ENCODE measurements at places on chromosomes 6 and 20.

GRCh38 chr6:126720304-126720703 lies 380.4 kb downstream of the CENPW start:
- DNase-seq = no peak

GRCh38 chr20:39082622-39083398 lies 120.7 kb downstream of the DHX35 start:
- no peak for DNase-seq

DNA sequence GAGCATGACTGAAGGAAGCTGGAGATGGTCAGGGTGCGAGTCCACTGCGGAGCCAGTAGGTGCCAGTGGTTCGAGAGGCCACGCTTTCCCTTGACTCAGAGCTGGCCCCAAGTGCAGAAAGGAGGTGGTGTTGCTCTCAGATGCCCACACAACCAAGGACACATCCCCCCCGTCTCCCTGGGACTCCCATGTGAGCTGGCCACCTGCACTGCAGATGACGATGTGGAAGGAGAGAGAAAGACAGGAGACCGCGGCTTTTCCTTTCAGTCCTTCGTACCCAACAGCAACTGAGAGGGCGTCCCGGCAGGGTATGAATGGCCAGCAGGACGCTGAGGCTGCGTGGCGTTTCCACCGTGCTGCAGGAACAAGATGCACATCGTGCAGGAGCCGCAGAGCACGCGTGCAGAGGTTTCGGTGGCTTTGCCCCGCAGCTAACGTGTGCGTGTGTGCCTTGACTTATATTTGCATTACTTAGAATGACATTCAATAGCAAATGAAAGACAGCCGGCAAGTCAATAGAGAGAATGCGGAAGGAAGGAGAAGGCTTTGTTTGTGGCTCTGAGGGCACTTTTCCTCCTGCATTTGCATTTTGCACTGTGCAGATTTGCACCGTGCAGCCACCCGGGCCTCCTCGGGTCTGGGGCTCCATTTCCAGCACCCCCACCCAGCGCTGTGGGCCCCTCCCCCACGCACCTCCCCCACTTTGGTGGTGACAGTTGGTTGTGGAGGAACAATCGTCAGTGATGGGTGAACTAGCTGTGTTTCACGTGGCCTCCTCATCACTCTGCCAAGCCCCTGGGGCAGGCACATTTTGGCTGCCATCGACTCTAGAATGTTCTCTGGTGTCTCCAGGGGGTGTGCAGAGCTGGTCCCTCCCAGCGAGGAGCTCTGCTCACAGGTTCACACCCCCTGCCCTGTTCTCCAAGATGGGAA lies 26.4 kb upstream of the BHLHE23 start:
- DNase-seq = no peak

GRCh38 chr6:25173951-25174474 lies 105.2 kb upstream of the CARMIL1 start:
- no peak for DNase-seq

DNA sequence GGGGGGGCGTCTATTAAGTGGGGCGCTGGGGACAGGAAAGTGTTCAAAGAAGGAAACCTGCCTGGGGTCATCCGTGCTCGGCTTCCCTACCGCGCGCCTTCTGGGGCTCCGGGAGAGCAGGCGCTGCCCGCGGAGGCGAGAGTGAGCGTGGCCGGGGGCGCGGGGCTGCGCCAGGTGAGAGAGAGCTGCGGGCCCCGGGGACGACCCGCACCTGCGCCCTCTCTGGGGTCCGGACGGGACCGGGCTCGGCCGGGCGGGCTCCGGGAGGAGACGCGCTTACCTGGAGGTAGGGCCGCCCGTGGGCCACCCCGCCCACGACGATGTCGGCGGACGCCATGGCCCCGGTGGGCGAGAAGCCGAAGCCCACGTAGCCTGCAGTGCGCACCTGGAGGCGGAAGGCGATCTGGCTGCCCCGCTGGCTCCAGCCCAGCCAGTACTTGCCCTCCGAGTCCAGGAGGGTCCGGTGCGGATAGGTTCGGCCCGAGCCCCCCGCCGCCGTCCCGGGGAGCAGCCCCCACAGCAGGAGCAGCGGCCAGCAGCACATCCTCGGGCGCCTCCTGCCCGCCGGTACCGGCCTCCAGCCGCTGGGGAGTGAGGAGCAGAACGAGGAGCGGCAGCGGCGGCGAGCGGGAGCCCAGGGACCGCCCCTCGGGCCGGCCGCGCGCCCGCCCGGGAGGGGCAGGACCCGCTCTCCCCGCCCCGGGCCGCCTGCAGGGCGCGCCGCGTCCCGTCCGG lies at the start of gene MOXD1:
Gene MOXD1 (minus strand): TSS at position 593 of the 735 bp plus-strand sequence. CDS start 49 bp downstream, at position 544.
- no peak for DNase-seq

DNA sequence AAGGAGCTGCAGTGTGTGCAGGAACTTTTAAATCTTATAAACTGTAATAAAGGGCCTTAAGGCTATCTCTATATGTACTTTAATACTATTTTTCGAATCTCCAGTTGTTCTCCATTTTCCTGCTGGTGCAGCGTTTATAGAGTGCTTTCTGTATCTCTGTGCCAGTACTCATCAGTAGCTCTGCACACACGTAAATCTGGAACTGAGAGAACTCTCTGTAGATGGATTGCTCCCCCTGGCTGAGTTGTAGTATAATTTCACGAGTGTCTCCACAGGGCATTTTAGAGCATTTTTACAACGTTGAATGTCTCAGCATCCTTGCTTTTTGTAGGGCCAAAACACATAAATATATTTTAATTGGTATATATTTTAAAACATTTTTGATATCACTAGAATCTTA lies 256.5 kb downstream of the TRDN start:
- DNase-seq = peak; percentile 69

- DNase-seq = no peak
Measured at GRCh38 chr6:107717781-107718180, 106.3 kb downstream of the SCML4 start.

DNA sequence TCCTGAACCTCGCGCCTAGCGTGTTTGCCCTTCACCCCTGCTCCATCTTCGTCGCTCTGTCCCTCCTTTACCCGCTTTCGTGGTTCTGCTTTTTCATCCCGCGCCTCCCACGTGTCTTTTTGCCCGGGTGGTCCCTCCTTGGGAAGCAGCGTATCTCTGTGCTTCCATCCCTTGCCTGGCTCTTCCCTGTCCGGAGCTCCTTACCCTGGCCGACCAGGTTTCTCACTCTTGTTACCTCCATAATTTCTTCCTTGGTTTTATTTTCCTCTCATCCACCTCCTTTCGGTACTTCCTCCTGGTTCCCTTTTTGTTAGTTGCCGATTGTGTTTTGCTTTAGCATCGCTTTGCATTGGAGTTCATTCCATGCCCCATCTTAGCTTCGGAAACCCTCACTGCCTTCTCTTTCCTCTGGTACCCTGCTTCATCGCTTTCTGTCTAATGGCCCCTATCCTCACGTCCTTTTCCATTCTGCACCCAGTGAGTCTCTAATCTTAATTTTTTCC lies 735 bp downstream of the FAM135A start:
- DNase-seq = no peak

GRCh38 chr6:37785002-37785662 lies 34.4 kb upstream of the ZFAND3 start:
- no peak for DNase-seq

GRCh38 chr6:148342350-148343046 lies at the start of gene SASH1:
Gene SASH1, plus strand, starts transcription at chr6:148342838. Its CDS starts 230 bp downstream, at chr6:148343068.
- no peak for DNase-seq

- no peak for DNase-seq
Measured at GRCh38 chr20:32804817-32805216, 14.9 kb upstream of the MAPRE1 start.

- no peak for DNase-seq
Measured at GRCh38 chr6:148521586-148521985, 178.9 kb downstream of the SASH1 start.

DNA sequence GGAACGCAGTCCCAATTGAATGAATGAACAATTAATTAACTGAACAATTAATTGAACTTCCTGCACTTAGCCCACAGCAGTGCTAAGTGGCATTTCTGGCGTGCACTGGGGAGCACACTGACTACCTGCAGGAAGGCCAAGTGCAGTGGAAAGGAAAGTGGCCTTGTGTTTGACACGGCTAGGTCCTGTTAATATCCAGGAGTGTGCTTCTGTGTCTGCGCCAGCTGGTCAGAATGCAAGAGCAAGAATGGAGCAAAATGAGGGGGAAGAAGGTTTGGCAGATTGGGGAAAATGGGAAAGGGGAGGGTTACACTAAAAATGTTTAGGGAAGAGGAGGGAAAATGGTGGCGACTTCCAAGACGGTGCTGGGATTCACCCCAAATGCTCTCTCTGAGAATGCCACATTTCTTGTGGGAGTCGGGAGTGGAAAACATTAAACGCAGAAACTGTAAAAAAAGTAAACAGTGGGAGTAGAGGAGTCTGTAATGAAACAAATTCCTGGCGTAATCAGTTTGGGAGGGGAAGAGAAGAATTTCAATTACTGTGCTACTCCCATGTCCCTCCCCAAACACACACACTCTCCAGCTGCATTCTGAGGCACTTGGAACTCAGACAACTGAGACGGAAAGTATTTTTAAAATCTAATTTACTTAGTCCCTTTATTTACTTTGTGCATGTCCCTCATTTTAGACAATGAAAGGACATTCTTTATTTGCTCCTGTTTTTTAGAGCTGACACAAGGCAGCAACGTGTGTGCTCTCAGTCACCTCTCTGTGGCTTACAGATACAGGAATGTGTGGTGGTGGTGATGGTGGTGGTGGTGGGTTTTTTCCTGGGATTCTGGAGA lies 64.1 kb downstream of the CLIC5 start:
- DNase-seq = no peak

- no peak for DNase-seq
Measured at GRCh38 chr6:80676386-80676785, 569.9 kb downstream of the BCKDHB start.

- DNase-seq = no peak
Measured at GRCh38 chr6:132730560-132730959, 16.7 kb upstream of the VNN1 start.

GRCh38 chr20:36872852-36873251 lies 3.1 kb upstream of the TLDC2 start:
- DNase-seq = no peak

DNA sequence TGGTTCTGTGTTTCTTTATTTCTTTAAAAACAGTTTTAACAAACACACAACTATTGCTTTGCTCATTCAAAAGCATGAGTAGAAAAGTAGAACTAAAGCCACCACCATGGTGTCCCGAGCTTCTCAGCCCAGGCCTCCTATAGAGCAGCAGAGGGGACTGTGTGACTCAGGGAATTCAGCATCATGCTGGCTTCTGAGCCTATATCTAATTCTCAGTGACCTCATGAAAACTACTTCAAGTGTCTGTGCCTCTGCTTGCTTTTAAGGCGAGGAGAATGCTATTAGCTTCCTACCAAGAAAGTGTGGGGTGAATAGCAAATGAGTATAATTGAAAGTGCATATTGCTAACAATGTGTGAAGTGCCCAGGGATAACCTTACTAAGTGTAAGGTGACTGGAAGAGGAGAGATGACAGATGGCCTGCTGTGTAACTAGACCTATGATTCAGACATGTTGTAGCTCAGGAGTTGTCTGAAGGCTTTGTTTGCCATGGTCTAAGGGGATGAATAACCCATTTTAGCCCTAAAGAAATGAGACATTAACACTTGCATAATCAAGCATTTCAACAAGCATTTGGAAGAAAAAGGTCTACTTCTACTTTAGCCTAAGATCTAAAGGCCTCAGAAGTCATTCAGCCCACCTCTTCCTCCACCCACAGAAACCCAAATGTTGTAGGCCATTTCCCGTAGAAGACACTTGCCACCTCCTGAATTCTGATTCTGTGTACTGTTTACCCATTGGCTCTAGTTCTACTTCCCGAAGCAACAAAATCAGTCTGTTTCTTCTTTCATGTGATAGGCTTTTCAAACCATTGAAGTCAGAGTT lies 121.5 kb upstream of the ARG1 start:
- DNase-seq = no peak
